Brain (organoid and tissue), 16 donors: ENCODE measurements at places on chromosomes 6 and 20. TPM values are rescaled to one million over a fixed set of nuclear protein-coding genes. Genes with fewer than 3 reads are reported as not detected.

- no peak for DNase-seq
These were observed 69.4 kb downstream of the CDC5L start for GRCh38 chr6:44456966-44457292.

- DNase-seq, result no peak
These were observed 633.7 kb upstream of the GJE1 start for GRCh38 chr6:141498977-141499376.

DNA sequence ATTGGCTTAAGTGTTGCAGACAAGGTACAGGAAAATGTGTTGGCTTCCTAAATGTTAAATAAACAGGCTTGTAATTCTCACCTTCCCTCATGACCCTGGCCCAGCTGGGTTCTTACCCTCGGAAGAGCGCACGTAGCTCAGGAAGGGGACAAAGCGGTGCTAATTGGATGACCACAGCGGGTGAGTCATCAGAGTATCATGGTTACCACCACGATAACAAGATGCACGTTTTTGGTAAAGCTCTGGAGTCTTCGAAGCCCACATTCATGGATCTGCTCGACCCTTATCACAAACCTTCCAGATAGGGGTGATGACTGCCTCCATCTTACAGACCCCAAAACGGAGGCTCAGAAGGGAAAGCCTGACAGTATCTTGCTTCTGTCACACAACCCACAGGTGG lies 32.8 kb downstream of the APCDD1L start:
- no peak for DNase-seq

GRCh38 chr6:99192561-99192960 lies 156.9 kb downstream of the FAXC start:
- no peak for DNase-seq

DNA sequence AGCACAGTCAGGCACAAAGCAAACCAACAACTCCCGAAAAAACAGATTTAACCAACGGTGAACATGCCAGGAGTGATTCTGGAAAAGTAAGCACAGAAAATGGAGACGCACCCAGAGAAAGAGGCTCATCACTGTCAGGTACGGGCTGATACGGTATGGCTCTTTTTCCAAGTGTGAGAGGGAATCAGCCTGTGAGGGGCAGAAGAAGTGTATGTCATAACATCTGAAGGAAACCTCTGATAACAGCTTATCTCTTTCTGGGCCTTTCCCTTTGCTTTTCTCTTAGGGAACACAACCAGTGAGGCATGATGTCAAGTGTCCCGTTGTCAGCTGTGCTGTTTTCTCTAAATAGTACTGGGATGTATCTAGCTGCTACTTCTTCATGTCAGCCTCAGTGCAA lies 32.1 kb downstream of the ARFGEF2 start:
- no peak for DNase-seq

DNA sequence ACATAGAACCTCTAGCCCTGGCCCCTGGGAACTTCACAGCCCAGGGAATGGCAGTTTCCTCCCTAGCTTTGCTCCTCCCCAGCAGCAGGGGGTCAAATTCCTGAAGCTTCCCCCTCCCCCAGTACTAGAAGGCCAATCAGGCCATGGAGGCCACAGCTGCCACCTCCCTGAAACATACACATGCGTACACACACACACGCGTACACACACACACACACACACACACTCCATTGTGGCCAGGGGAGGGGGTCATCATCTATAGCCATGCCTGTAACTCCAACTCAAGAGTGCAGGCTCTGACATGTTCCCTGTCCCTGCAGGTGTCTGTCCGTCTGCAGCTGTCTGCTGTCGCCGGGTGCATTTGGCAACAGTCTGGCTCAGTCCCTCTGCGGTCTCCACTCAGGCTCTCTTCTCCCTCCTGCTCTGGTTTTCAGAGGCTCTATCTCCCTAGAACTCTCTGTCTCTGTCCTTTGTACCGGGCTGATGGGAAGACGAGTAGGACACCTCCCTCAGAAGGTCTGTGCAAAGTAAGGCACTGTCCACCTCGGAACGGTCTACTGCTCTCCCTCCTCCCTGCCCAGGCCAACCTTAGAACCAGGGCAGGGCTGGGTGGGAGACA lies 1.4 kb downstream of the LRFN2 start:
- DNase-seq, result peak; percentile 37

SLA2 gene
- polyA plus RNA-seq, result 0.49 TPM

CTCFL gene
- polyA plus RNA-seq, result not detected

CST4 gene
- not detected for polyA plus RNA-seq

DNA sequence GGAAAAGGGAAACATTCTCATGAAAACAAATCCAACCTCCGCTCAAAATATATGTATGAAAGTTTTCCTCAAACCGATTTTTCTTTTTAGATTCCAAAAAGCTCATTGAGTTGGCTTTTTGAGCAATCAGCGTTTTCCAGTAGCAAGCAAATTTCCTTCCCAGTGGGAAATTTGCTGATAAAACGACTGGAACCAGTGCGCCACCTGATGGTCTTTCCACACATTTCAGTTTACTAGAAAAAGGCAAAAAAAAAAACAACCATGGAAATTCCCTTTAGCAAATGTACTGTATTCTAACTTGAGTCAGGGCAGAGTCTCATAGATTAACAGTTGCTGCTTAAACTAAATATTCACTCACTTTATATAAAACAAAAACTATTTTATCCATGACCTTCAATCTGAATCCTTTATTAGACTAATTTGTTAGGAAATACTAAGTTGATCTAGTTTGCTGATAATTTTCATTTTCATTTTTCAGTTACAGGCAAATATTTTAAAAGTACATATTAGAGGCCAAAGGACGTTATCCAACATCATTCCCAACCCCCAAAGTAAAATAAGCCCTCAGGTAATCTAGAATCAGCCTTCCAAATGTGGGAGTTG lies 271.5 kb downstream of the FOXA2 start:
- peak; percentile 78 for DNase-seq

GRCh38 chr20:20227013-20227571 lies 140.8 kb upstream of the INSM1 start:
- no peak for DNase-seq

DNA sequence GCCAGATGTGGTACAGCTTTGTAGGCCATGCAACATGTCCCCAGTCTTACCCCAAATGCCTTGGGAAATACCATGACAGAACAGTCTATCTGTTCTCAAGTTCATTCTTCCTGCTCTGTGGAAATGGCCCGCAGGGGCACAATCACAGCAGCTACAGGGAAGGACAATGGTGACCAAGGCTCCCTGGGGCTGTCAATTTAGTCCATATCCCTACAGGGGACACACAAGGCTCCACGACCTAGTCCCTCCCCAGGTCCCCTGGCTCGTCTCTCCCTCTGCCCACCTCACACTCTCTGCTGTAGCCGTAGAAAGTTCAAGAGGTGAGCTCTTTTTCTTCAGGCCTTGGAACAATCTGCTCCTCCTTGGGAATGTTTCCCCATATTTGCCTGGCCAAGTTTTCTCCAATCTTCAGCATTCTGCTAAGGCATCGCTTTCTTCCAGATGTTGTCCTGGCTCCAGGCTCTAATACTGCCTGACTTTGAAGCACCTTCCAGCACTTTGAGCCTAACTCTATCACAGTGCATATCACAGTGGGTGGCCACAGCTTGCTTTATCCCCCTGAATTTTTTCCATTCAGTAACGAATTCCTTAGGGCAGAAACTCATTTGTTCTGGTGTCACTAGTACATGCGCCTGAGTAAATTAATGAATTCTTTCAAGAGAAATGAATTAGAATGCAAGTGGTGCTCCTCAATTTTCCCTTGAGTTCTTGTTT lies 92.6 kb downstream of the MAP3K7 start:
- DNase-seq, result peak; percentile 66

GRCh38 chr6:169939554-169940164 lies 188.2 kb downstream of the ERMARD start:
- no peak for DNase-seq

DNA sequence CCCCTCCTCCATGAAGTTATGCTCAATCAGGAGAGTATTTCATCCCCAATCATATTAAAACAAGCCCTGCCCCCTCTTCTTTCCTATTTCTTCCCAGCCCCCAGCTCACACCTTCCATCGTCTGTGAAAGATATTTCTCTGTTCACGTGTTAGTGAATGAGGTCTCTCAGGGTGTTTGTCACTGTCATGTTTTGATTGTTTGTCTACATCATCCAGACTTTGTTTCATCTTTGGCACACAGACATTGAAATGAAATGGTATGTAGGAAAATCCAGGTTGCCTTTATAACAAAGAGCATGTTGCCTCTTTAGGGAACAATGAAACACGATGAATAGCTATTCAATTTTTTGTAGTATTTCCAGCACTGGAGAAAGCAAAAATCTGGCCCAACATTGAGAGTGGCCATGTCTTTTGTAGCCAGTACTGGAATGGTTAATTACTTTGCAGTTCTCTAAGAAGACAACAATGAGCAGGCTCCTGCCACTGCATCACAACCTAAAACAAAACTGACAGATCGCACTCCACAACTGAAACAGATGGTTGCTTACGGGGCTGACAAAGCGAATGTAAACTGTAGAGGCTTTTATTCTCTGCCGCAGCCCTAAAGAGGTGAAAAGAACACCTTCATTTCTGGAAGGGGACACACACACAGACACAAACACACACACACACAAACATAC lies 543.6 kb upstream of the CITED2 start:
- peak; percentile 77 for DNase-seq

GDAP1L1 gene
- 137 TPM for polyA plus RNA-seq

DNA sequence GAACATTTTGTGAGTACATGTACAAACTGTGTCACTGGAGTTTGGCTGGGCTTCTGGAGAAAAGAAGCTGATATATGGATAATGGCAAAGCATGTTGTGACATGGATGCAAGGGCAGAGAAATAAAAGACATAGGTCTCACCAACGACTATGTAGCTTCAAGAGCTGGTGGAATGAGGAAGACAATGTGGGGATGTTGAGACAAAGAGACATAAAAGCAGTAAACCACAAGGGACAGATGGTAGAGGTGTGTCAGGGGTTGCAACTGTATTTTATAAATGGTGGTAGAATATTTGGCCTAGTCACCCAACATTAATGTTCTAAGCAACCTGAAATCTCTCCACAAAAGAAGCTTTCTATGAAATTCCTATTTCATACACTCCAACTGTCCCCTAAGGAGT lies 199.0 kb downstream of the KCNQ5 start:
- DNase-seq, result no peak

CDSN gene
- polyA plus RNA-seq, result not detected

PTK7 gene
- polyA plus RNA-seq, result 109 TPM

DNA sequence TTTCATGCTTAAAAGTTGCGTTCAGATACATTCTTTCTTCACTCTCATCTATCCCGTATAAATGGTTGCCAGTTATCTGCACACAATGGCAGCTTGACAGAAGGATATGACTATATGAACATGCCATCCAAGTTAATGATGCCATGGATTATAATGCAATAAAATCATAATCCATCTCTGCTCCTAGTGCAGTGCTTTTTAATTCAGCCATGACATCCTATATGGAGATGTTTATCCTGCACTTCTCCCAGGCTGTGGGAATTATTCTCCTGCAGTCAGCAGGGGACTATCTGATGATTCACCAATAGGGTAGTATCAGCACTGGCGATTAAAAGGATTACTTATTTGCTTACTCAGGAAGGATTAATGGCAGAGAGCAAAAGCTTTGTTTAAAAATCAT lies 273.8 kb downstream of the SAMD5 start:
- peak; percentile 54 for DNase-seq

- DNase-seq, result peak; percentile 80
These were observed 49.9 kb downstream of the KCNB1 start for GRCh38 chr20:49432550-49432949.

DNA sequence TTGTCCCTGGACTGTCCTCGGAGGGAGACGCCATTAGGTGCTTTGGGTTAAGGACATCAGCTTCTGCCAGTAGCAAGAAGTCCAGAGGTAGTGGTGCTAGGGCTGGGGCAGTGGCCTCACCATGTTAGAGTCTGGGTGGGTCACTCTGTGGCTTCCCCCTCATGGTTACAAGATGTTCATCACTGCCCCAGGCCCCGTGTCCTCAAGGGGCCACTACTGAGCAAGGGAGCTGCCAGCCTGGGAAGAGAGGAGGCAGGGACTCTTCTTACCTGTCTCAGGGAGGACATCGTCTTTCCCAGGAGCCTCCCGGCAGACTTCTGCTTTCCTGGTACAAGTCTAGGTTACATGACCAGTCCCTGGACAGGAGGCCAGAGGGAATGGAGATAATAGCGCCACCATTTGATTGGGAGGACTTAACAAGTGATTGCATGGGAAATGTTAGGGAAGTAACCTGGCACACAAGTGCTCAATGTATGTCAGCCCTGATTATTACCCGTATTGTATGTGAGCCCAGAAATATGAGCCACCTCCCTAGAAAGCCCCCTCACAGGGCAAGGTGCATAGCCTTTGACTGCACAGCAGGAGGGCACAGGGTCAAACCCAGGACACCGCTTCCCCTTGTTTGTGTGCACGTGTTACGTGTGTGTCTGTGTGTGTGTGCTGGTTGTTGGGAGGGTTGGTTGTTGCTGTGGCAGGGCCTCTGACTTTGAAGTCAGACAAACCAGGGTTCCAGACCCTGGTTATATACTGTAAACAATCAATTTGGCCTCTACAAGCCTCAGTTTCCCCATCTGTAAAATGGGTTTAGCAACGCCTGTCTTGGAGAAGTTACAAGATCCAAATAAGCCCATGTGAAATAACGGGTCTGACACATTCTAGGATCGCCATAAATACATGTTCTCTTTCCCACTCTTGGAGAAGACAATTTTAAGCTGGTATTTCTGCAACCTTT lies 30.0 kb downstream of the SIRPA start:
- no peak for DNase-seq

KIF3B gene
- polyA plus RNA-seq, result 34.0 TPM

- DNase-seq, result no peak
These were observed 112.8 kb upstream of the TSHZ2 start for GRCh38 chr20:52859156-52859876.

DNA sequence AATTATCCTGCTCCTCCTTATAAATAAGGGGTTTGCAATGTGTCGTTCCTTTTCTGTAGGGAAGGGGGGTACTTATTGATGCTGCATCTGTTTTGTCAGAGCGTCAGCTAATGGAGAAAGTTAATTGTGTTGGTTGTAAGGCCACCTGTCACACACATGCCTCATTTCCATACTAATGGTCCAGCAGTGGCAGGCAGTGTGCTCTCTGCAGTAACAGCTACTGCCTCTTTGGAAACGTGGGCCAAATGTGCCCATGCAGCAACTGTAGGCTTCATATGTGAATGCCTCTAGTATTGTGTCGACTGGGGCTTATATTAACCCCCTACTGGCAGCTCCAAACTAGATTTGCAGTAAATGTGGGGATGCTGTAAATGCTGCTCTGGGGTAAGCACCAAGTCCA lies 56.3 kb upstream of the OLIG3 start:
- peak; percentile 89 for DNase-seq

KCNK15 gene
- 0.12 TPM for polyA plus RNA-seq

MCHR2 gene
- polyA plus RNA-seq, result 0.53 TPM

- no peak for DNase-seq
These were observed 143.4 kb downstream of the PXDC1 start for GRCh38 chr6:3608159-3608558.

DNA sequence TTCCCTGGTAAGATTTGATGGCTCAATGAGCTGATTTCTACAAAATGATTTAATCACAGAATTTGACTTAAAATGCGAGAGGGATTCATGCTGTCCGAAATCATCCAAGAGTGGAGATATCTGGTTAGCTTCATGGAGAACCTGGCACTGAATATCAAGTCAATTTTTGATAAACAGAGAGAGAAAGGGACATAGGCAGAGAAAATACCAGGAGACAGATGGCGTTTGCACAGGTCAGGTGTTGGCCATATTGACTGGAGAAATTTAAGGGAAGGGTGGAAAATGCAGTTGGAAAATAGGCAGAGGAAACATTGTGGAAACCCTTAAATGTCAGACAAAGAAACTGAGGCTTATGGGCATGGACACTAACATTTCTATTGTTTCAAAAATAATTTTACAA lies 47.0 kb downstream of the BCAS1 start:
- no peak for DNase-seq

- peak; percentile 87 for DNase-seq
These were observed 45.8 kb downstream of the FOXP4 start for GRCh38 chr6:41591859-41592502.

ZC2HC1B gene
- not detected for polyA plus RNA-seq

- no peak for DNase-seq
These were observed 26.3 kb upstream of the NNAT start for GRCh38 chr20:37494796-37495195.
